SK-N-MC (cell line): ENCODE measurements at places on chromosomes 16 and 17.

GRCh38 chr16:87608400-87608985 is 6.2 kb downstream of the JPH3 start:
- DNase-seq: no peak

DNA sequence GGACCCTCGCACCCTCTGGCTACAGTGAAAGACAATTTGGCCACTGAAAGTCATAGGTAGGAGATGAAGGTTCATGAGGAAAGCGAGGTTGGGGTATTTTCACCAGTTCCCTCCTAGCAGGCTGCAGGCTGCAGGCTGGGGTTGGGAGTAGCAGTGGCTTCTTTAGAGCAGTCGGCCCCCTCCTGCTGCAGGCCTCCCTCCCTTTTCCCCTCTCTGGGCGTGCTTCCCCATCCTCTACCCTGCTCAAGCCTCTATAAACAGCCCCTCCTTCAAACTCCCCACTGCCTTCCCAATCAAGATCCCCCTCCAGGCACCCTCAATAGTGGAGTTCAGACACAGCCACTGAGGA is 41.8 kb downstream of the GAS7 start:
- no peak for DNase-seq

- DNase-seq: no peak
Measured at GRCh38 chr16:23640615-23640930, 537 bp downstream of the PALB2 start.

DNA sequence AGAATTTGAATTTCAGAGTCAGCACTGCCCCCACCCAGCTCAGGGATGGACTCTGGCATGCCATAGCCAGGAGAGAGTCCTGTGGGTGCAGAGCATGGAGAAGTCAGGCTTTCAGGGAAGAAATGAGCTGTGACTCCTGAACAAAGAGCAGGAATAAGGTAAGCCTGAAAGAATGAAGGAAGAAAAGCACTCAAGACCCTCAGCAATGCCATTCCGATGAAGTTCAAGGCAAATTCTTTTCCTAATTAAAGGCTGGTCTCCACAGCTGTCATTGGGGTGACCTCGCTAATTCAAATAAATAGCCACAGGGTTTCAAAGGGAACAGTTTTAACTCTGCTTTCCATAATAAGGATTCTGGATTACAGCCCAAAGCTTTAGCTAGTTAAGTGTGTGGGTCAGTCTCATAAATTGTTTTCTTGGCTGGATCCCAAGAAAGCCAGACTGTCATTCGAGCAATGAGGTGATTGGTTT is 31.7 kb downstream of the TOM1L2 start:
- no peak for DNase-seq

GRCh38 chr16:47734081-47734857 is 273.1 kb downstream of the PHKB start:
- no peak for DNase-seq

GRCh38 chr17:44322236-44322895 is 2.3 kb downstream of the SLC25A39 start:
- DNase-seq: no peak

DNA sequence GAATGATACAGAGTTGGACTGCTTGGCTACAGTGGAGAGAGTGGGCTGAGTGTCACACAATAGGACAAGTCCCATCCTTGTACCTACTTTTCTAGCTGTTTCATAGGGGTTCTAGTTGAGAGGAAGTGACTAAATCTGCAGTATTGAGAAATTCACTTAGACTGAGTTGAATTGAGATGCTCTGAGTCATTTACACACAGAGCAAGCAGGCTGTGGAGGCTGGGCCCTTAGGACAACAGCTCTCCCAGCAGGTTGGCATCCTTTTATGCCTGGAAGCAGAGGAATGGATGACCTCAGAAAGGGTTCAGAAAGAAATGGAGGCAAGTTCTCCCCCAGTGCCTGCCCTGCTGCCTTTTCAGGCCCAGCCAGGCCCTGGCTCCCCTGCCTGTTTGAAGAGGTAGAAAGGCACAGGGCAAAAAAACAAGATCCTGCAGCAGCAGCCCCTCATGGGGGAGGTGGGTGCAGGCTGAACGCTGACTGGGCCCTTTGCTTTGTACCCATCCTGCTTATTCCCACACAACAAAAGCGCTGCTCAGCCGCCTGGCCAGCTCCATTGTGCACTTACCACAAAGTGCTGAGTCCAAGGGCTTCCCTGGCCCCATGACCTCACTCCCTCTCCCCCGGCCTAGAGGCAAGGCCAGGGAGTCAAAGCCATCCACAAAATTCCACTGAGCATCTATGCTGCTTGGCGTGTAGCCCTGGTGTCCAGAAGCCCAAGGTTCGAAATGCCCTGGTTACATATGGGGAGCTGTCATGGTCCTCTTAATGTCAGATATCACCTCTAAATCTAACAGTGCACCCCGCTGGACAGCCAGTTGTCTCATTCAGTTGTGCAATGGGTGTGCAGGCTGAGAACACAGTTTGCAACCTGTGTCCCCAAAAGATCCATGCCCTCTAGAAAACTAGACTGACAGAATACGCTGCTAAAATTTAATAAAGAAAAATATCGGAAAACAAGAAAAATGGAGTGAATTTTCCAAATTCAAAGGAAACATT is 5.4 kb upstream of the CRYBA1 start:
- DNase-seq: no peak

- DNase-seq: no peak
Measured at GRCh38 chr16:72537664-72538063, 365.7 kb upstream of the PMFBP1 start.

DNA sequence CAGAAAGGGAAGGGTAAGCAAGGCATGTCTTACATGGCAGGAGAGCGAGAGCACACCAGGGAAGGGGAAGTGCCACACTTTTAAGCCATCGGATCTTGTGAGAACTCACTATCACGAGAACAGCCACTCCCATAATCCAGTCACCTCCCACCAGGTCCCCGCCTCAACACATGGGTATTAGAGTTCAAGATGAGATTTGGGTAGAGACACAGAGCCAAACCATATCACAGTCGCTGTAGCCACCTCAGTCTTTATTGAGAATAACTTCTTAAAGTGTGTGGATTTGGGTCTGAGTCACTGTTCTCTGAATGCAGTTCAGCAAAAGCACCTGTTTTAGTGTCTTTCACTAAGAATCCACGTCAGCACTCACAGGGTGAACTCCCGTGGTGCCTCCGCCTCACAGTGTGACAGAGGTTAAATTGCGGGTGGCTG is 195.2 kb upstream of the CHMP6 start:
- no peak for DNase-seq

- no peak for DNase-seq
Measured at GRCh38 chr16:711548-712320, 3.2 kb upstream of the METRN start.

DNA sequence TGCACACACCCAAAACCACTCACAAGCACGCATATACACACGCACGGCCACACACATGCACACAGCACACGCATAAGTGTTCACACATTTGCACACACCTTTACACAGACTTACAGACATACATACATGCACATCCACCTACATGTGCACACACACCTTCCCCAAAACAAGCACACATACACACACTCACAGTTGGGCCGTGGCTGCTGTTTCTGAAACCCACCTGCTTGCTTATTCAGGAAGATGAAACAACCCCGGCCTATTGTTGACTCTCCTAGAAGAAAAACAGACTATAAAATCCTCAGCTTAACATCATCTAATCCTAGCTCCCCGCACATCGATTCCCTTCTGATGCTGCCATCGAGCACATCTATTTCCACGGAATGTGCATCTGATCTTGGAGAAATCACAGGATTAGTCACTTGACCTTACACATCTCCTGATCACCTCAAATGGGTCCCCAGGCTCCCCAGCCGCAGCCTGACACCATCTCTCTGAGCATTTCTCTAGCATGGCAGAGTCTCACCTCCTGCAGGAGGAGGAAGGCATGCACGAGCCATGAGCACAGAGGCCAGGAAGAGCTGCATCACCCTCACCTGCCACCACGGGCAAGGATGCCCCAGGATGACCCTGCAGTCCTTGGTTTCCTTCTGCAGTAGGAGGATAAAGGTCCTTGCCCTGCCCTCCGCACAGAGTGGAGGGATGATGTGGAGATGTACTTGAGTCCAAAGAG is 105.8 kb upstream of the CDH5 start:
- no peak for DNase-seq

DNA sequence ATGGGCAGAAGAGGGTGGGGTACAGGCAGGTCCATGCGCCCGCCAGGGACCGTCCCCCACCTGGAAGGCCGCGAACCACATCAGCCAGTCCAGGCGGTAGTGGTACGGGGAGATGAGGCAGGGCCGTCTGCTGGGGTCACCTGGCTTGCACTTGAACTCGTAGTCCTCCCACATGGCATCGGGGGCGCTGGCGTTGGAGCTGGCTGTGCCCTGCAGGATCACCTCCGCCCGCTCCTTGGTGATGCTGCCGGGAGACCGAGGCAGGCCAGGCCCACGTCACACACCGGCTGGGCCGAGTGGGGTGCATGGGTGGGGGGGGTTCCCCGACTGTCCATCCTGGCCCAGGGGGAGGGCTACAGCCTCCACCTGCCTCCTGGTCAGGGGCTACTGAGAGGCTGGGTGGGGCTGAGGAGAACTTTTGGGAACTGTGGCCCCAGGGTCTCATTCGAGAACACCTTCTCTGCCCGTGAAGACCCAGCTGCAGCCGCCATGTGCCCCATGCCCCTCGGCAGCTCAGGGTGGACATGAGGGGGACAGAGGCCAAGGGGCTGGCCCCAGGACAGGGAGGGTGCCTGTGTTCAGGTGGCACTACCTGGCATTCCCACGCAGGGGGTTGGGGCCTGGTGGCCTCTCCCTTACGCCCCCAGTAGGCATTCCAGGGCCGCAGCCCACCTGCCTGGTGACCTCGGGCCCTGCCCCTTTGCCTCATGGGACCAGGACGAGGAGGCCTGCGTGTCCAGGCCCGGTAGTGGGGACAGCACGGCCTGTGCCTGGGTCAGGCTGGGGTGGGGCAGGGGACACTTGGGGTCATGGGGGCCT is 69.5 kb upstream of the GNG13 start:
- no peak for DNase-seq

DNA sequence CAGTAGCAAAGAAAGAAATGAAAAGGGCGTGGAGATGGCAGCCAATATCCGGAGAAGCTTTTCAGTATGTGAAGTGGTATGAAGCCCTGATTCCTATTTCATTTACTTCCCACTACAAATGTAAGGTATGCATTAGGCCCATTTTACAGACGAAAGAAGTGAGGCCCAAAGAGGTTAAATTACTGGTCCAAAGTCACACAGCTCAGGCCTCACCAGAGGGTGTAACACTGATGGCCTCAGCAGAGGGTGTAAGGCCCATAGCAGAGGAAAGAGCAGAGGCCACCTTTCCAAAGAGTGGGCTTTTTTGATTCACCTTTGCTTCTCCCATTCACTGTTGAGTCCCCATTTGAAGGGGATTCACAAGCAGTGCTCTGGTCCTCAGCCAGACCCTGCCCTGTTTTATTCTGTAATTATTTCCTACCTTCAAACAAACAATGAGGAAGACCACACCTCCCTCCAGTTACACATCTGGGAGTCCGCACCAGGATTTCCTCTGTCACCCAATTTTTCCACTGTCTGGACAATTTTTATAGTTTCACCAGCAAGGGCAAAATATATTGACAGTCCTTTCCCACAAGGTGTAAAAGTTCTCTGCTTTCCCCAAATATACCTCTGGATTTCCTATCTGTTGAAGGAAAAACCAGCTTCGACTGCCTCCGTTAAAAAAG is 7.1 kb downstream of the ZFHX3 start:
- no peak for DNase-seq

- DNase-seq: no peak
Measured at GRCh38 chr17:20244671-20245070, 222.7 kb downstream of the LGALS9B start.

GRCh38 chr16:75273054-75273925 is 21.9 kb upstream of the BCAR1 start:
- DNase-seq: no peak
